ENCODE measurements at places on chromosomes 16 and 17. TPM values are rescaled to one million over a fixed set of nuclear protein-coding genes. Genes with fewer than 3 reads are reported as not detected.

ITGAD gene
- not detected for total RNA-seq

GRCh38 chr16:82995924-82996441 lies 369.2 kb downstream of the CDH13 start:
- DNase-seq: no peak

GRCh38 chr17:75219815-75220214 lies 14.3 kb downstream of the NUP85 start:
- DNase-seq: no peak

DNA sequence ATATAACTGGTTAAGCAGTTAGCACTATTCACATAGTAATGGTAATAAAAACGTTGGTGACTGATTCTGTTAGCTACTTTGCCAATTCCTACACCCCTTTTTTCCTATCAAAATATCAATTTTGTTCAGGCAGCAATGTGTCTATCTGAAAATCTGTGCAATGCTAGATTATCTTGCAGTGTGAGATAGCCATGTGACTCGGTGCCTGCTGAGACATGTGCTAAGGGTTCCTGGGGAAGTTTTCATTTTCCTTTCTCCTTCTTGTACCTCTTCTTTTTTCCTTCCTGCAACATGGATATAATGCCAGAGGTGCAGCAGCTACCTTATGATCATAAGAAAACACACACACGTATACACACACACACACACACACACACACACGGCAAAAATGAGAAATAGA lies 100.5 kb upstream of the SHISA6 start:
- DNase-seq: no peak

GRCh38 chr17:77178563-77178962 lies 37.8 kb downstream of the SEC14L1 start:
- no peak for DNase-seq

DNA sequence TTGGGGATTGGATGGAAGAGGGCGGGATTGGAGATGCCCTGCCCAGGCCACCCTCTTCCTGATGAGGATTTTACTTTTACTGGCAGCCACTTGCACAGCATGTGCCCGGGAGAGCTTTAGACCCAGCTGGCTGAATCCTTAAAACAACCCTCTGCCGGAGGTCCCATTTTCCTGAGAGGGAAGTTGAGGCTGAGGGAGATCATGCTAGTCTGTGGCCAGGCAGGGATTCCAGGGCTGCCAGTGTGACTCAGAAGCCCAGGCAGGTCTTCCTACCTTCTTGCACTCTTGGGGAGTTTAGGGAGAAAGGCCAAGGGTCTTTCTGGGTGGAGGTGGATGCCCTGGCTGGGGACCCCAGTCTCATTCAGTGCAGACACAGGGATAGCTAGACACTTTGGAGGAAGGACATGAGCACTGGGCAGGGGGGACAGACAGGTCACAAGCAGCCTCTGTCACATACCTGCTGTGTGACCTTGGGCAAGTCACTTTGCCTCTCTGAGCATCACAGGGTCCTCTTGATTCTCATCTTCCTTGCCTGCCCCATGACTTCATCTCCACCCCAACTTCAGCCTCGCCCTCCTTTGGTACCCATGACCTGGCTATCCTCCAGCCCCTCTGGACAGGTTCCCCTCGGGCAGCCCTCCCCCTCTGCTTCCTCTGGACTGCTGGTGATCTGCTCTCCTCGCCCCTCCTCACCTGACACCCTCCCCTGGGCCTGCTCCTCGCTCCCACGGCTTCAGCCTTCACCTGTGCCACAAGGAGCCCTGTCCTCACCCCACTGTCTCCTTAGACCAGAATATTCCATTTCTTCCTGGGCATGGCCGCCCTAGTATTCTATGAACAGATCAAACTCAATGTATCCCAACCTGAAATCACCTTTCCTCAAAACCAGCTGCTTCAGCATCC lies 11.3 kb upstream of the DCAF7 start:
- no peak for DNase-seq
